Left ventricle myocardium inferior (tissue), 1 donor: ENCODE measurements at places on chromosomes 12 and 14.
A peak's percentile ranks its signal among the peaks of the same experiment; 100 is the strongest.

DNA sequence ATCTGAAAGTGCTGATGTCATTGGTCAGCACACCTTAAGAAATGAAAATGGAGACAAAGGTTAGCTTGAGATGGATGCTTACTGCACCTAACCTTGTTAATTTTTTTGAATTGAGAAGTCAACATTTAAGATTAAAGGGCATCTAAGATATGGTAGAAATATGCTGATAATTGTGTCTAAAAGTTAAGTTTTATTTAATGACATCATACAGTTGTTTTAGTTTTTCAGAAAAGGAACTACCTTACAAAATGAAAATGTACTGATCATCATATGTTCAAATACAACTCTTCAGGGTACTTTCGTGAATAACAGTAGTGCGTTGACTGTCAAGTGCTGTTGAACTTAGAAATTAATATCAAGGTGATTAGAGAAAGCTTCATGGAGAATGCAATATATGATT lies 2.5 kb downstream of the SMCO3 start:
- no peak for DNase-seq

DNA sequence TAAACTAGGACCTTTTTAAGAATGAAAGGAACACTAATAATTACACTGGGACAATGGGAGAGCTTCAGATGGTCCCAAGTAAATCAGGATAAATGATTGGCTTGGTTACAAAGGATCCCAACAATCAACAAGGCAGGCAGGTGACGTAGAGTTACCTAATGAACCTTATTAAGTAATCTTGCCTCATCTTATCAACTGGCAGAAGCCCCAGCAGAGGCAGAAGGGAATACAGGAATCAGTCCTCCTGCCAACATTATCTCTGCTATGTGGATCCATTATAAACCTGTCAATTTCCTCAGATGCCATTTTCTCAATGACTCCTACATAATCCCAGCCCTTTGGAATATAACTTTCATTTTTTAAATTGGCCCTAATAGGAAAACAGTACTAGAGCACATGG lies 11.4 kb downstream of the DCAF5 start:
- DNase-seq: no peak

DNA sequence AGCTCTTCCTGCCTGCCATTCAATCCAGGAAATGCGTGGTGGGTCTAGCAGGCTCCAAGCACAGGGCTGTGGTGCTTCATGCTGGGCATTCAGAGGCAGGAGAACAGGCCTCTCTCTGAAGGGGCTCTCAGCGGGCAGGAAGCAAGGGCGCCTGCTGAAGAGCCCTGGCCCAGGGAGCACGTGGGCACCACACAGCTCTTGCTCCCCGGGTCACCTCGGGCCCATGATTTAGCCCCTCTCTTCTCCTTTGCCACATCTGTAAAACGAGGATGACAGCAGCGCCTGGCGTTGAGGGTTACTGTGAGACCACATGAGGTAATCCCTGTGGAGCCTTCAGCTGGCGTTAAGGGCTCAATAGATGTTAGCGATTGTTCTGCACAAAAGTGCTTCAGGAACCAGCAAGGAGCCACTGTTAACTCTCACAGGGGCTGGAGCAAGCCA lies 37.6 kb upstream of the SPTLC2 start:
- no peak for DNase-seq

DNA sequence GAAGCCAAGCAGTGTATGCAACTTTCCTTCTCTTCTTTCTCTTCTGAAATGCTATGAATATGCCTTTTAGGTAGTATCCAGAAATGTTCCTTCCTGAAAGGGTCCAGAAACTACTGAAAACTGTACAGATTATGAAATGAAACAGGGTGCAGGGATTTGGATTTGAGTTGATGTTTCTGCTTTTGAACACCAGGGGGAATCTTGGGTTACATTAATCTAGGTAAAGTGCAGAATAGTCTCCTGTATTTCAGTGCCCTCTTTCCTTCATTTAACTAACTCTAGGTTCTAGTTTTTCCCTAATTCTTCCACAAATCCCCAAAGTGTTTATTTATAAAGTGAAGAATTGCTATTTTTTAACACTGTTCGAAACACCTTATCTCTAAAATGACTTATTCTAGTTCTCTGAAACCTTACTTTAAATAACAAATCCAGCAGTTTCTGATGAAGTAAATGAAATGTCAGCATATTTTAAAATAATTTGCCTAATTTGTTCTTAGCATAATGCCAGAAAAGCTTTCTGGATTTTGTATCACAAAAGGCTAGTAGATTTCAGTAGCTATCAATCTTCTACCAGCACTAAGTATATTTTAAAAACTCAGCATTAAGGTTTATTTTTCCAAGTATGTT lies 111.9 kb downstream of the LRRK2 start:
- DNase-seq: no peak

DNA sequence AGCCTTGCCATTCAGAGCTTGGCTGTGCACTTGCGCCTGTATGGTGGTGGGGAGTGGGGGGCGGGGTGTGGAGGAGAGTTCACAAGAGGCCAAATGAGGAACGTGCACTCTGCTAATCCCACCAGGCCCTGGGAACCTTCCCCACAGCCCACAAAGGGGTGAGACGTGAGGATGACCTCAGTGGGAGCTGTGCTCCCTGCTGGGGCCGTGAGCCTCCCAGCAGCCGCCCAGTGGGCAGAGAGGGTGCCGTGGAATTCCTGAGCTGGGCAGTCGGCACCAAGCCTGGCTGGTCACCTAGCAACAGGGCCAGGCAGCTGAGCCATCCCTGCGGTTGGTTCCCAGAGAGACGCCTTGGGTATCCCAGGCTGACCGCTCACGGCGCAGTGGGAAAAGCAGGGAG lies 53.7 kb downstream of the CCNK start:
- peak; percentile 61 for DNase-seq

- DNase-seq: no peak
These were observed 150.8 kb downstream of the HELB start for GRCh38 chr12:66453120-66453519.

- DNase-seq: no peak
These were observed 37.9 kb downstream of the RAD9B start for GRCh38 chr12:110540048-110540447.

- no peak for DNase-seq
These were observed 138.2 kb upstream of the LHX5 start for GRCh38 chr12:113609692-113610469.

DNA sequence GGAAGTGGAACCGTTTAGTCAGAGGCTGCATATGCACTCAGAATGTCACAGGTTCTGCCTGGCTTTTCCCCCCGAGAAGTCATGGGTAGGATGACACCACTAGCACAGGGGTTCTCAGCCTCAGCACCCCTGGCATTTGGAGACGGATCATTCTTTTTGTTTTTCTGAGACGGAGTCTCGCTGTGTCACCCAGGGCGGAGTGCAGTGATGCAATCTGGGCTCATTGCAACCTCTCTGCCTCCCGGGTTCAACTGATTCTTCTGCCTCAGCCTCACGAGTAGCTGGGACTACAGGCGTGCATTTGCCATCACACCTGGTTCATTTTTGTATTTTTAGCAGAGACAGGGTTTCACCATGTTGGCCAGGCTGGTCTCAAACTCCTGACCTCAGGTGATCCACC lies 28.1 kb downstream of the BCL7A start:
- DNase-seq: no peak

DNA sequence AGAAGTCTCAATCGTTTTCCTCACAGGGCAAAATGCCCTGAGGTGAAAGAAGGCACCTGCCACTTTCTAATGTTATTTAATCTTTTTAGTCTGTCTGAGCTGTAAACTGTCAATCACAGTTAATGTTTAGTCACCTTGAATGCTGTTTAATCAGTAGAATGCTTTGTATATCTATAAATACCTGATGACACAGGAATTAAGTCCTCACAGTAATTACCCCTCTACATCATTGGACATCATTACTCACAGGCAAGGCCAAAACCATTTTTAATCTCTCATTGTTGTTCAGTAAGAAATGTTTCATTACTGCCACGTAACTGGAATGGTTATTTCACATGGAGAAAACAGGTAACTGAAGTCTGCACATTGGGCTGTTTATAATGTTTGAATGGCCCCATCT lies 178.8 kb downstream of the EXOC5 start:
- no peak for DNase-seq

DNA sequence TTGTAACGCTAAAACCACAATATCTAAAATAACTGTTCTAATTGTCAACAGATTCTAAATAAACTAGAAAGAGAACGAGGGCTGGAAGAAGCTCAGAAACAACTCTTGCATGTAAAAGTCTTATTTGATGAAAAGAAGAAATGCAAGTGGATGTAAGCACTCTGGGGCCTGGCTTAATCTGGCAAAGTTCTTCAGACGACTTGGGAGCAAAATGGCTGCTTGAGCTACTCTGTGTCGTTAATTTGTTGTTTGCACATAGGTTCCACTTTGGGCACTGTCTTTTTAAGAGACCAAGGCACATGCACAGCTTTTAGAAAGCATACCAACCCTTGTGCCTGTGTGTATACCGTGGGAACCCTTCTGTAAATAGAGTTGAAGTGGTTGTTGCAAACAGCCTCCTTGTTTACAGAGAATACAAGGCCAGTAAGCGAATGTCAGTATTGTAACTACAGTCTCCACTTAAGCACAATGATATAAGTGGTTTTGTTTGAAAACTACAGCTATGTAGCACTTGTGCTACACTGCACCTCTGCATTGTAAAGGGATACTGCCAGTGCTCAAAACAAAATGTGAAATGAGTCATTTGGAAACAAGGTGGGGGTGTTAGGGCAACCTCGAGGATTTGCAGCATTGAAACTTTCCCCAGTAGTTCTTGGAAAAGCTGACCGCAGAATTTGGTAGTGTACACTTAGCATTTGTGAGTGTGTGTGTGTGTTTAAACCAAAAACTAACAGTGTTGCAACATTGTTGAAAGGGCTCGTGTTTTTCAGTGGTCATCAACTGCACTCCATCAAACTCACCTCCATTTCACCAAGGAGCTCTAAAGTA lies 154.3 kb downstream of the CEP83 start:
- no peak for DNase-seq

DNA sequence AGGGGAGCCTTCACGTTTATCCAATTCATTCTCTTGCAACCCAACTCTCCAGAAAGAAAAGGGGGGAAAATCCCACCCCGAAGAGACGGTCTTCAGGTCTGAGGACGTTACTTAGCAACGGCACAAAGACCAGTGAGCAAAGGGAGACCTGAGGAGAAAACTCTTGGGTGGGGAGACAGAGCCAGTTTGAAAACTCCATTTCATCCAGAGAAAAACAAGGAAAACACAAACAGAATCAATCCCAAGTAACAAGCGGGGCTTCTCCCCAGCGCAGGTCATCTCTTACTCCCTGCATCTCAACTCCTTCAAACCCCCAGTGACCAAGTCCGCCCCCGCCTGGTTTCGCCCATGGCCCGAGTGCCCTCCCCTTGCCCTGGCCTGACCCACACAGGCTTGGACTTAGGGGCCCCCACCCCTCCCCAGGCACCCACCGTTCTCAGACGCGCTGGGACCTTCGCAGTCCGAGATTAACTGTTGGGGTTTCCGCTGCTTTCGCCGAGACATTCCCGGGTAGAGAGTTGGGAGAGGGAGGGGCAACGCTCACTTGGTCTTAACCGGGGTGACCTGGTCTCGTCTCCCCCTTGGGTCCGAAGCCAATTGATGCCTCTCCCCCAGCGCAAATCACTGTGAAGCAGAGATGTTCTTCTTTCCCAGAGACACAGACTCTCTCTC lies 10.4 kb upstream of the SALL2 start:
- no peak for DNase-seq

- DNase-seq: no peak
These were observed 213.6 kb downstream of the DAD1 start for GRCh38 chr14:22375321-22375930.

DNA sequence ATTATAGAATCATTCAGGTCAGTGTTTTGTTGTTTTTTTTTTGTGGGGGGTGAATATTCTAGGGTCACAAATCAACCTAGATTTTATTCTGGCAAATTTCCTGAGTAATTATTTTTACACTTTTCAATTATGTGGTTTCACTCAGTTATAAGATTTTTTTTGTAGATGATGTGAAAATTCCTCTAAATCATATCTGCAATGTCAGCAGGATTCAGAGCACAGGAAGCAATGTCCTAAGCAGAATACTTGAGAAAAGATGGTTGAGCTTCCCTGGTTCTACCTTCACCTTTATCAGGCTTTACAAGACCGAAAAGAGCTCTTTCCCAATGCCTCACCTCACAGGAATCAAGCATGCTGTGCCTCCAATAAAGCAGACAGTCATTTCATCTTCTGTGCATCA lies 124.3 kb downstream of the SLC41A2 start:
- DNase-seq: no peak

DNA sequence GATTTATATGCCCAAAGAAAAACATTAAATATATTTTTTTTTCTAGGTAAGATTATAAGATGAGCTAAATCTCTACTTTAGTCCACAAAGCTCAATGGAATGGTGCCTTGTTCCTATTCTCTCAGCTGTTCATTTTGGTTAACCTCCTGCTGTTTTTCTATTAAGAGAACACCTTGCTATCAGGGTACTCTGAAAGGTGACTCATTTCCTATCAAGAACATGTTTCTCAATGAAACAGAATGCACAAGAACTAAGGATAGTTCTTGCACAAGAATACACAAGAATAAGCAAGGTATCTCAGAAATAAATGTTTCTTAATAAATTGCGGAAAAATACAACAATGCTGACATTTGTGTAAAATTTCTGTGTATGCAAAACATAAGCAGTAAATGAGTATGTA lies 14.1 kb downstream of the ABCD2 start:
- no peak for DNase-seq
